ENCODE measurements at places on chromosomes 7 and 10.

GRCh38 chr10:19892677-19893076 is 76.4 kb downstream of the PLXDC2 start:
- no peak for DNase-seq

DNA sequence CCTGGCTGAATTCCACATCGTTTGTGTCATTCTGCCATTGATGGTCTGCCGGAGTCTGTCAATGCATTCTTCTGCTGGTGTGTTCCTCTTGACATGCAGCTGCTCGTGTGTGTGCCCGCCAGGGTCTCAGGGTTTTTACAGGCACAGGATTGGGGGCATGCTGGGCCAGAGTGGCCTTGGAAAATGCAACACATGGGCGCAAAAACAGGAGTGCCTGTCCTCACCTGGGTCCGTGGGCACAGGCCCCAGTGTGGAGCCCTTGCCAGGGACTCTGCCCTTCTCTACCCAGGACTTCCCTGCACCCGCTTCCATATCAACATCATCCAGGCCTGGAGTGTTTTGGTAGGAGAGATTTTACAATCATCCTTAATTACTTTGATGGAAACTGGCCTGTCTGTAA is 340.7 kb downstream of the KIF20B start:
- no peak for DNase-seq

- DNase-seq: peak; percentile 19
Observed at GRCh38 chr7:101538596-101539459, 90.3 kb downstream of the MYL10 start.

GRCh38 chr7:126856691-126857291 is 395.9 kb downstream of the GRM8 start:
- DNase-seq: no peak

DNA sequence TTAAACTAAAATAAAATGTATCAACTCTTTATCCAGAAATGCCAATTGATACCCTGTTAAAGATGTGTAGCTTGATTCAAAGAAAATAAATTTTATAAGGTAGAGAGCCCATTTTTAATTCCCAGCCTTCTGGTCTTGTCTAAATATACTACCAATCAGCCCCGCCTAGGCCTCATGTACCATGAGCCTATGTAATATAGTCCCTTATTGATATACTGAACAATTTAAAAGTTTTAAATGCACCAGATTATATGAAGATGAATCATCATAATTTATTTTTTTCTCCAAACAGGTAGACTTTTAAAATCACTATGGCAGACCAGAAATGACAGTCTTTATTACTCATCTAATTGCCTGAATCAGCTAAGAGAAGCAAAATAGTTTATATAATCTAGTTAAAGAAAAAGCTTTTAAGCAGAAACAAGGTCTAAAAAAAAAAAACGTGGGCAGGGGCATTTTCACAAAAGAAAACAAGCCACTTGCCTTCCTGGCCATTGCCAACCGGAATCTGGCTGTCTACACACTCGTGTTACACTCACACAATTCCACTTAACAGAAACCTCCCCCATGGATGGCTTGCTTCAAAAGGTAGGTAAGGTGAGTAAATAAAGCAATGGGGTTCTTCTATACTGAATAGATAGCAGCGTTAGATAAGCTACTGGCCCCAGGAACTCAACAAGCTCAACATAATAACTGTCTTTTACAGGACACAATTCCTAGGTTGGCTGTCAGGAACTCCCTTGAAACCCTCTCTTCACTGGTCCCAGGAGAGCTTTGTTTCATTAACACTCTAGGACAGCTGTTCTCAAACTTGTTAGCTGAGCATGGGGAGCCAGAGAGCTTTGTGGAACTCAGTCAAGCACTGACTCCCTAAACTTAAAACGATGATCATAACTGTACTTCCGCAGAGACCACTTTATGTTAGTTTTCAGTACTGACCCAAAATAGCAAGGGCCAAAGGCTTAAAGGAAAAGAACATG is 37.2 kb downstream of the RAPGEF5 start:
- no peak for DNase-seq

DNA sequence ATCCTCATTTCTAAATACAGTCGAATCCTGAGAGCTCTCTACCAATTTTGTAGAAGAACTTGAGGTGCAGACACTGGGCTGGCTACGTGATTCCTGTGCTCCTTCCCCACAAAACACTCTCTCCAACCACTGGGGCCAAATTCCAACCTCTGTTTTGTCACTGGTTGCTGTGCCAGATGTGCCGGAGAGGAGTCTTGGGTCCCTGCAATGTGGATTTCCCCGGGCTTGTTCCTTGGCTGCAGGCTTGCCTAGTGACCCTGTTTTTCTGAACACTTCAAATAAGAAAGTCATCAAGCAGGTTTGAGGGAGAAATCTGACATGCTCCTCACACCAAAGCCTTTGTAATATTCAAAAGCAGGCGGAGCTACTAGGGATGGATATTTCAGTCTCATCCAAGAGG is 44.4 kb upstream of the AGBL3 start:
- no peak for DNase-seq

Measured in CD4-positive, alpha-beta T cell treated with Interleukin-4 for 4 hours (primary cell).